ENCODE measurements at places on chromosomes 12 and 14. TPM values are rescaled to one million over a fixed set of nuclear protein-coding genes. Genes with fewer than 3 reads are reported as not detected.

- H3K4me1 ChIP-seq = no peaks in the 10 kb centered on the region
- DNase-seq = no peak
- no peaks in the 10 kb centered on the region for H3K36me3 ChIP-seq
- no peak overlapping the region for H3K4me3 ChIP-seq
Observed at GRCh38 chr12:40583743-40584142, 108.5 kb upstream of the CNTN1 start.

The GLIPR1 gene
- total RNA-seq = 52.3 TPM

- H3K27ac ChIP-seq = no peak overlapping the region
- H3K4me3 ChIP-seq = no peak overlapping the region
- H3K27me3 ChIP-seq = peaks cover 4% of the 10 kb centered on the region
- no peak for DNase-seq
- H3K36me3 ChIP-seq = peaks cover 19% of the 10 kb centered on the region
- peaks cover 14% of the 10 kb centered on the region for H3K4me1 ChIP-seq
Observed at GRCh38 chr12:6488240-6488639, 4.8 kb downstream of the MRPL51 start.

DNA sequence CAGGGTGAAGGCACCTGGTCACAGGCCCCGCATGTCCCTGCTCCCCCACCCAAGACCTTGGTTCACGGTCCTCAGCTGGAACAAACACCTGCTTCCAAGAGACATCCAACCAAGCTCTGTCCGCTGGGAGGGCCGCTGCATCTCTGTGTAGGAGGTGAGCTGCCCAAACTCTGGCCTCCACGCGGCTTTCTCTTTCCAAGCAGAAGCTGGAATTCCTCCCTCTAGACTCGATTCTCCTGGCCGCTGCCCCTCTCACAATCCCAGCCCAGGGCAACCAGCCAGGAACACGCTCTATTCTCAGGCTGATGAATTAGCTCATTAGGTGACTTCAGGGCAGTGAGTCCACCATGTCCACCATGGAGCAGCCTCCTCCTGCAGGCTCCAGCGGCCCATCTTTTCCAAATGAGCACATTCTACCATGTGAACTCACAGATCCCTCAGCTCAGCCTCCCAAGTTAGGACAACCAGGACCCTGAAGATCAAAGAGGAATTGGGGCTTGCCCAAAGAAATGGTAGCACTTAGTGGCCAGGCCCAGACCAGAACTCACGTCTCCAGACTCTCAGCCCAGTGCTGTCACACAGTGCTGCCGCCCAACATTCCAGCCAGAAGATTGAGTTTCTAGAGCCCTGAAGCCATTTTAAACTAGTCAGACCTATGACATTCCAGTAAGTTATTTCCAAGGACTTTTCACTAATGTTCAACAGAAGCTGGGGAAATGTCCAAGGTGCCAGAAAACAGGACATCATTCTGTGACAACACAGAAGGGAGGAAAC, 146.6 kb downstream of the ANO2 start:
- no peak for DNase-seq
- H3K4me1 ChIP-seq = no peaks in the 10 kb centered on the region
- peaks cover 1% of the 10 kb centered on the region for H3K27me3 ChIP-seq

The VSX2 gene
- total RNA-seq = not detected

- DNase-seq = no peak
- peaks cover 4% of the 10 kb centered on the region for H3K36me3 ChIP-seq
- H3K27ac ChIP-seq = no peak overlapping the region
- H3K4me1 ChIP-seq = peaks cover 2% of the 10 kb centered on the region
- H3K27me3 ChIP-seq = no peaks in the 10 kb centered on the region
- no peak overlapping the region for H3K4me3 ChIP-seq
Observed at GRCh38 chr14:103649001-103649400, 20.0 kb downstream of the KLC1 start.

GRCh38 chr14:98231210-98231609, 1040.8 kb downstream of the BCL11B start:
- H3K4me1 ChIP-seq = peaks cover 65% of the 10 kb centered on the region
- H3K4me3 ChIP-seq = no peak overlapping the region
- no peaks in the 10 kb centered on the region for H3K27me3 ChIP-seq
- H3K36me3 ChIP-seq = peaks cover 11% of the 10 kb centered on the region
- DNase-seq = no peak
- no peak overlapping the region for H3K27ac ChIP-seq

All from activated CD4-positive, alpha-beta memory T cell treated with anti-CD3 and anti-CD28 coated beads, Interleukin-2, amount 10 ng/mL, durations not matched to agents 7 days and 5 days (primary cell).